ENCODE measurements at places on chromosomes 3 and 15.
A peak's percentile ranks its signal among the peaks of the same experiment; 100 is the strongest.

DNA sequence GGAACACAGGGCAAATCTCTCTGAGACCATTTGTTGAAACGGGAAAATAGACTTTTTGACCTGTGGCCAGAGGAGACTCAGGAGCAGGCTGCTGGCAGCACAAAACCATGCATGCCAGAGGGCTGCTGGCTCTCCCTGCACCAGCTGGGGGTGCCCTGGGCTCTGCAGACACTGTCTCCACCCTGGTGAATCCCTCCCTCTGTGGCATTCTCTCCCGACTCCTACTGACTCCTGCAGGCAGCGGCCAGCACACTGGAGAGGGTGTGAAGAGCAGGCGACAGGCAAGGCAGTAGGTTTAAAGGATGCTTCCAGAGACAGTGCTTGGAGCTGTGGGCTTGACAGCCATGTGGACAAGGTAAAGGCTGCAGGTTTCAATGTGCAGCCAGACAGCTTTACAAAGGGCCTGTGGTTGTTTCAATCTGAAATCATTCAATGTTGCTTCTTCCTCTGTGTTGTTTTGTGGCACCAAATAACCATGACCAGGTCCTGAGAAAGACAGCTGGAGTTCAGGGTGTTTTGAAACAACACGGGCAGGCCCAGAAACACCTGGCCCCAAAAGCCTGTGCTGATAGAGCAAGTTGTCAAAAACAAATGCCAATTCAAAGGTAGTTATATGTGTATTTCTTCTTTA lies 431.0 kb upstream of the ATP10A start:
- no peak for DNase-seq

GRCh38 chr15:39914977-39915376 lies 5.1 kb downstream of the GPR176 start:
- DNase-seq = no peak

- DNase-seq = no peak
Measured at GRCh38 chr3:113927556-113927955, 20.3 kb upstream of the ZDHHC23 start.

- DNase-seq = peak; percentile 4
Measured at GRCh38 chr3:182399978-182400737, 393.1 kb upstream of the ATP11B start.

GRCh38 chr3:35064761-35065160 lies 574.6 kb upstream of the ARPP21 start:
- DNase-seq = no peak

DNA sequence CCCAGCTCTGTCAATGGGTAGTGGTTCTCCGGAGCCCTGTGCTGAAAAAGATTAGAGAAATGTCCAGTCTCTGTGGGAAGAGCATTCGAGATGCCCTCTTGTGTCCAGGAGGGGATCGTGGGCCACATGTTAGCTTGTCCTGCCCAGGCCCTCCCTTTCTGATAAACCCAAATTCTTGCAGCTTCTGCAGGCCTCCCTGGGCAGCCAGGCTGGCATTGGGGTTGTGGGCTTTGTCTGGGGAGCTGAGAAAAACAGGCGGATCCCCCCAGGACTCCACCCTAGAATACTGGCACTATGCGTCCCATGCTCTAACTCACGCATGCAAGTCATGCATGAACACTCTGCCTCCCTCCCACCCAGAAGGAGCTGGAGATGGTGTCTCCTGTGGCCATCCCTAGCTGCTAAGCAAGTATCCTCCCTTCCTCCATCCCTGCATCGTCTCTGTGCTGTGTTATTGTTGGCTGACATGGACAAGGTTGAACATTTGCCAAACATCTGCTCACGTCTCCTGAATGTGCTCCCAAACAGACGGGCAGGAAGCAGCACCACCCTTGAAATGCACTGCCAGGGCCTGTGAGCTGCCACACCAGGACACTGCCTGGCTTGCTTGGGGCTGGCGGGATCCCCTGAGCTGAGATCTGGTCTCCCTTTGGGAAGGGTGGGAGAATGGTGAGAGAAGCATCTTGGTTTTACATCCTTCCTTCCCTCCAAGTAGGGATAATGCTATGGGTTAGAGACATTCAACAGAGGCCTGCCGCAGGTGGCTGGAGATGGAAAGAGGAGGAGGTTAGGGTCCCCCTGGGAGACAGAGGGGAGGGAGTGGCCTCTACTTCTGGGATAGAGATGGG lies 26.5 kb downstream of the CFAP161 start:
- DNase-seq = no peak

GRCh38 chr3:28039234-28039633 lies 202.2 kb upstream of the CMC1 start:
- DNase-seq = no peak

DNA sequence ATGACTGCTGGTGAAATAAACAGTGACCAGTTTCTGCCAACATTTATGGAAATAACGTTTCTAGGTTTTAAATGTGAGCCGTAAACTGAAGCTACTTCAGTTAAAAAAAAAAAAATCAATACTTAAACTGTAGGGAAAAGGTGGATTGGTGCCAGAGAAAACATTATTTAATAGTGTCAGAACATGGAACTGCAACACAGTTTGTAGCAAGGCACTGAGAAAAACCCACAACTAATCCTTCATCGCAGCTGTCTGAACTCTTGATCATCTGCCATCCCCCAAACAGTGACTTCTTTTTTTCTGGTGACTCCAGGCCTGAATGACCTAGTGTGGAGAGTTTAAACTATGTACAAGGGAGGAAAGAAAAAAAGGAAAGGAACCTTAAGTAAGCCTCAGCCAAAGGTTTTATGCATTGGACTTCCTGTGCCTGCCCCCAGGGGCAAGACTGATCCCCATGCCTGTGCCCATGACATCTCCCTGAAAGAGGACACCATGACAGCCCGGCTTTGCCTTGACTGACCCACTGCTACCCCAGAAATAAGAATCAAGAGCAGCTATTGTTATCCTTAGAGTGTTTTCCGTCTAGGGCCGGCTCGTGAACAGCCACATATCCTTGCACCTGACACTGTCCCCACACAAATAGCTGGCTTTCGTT lies 33.1 kb downstream of the CRTAP start:
- DNase-seq = peak; percentile 21

DNA sequence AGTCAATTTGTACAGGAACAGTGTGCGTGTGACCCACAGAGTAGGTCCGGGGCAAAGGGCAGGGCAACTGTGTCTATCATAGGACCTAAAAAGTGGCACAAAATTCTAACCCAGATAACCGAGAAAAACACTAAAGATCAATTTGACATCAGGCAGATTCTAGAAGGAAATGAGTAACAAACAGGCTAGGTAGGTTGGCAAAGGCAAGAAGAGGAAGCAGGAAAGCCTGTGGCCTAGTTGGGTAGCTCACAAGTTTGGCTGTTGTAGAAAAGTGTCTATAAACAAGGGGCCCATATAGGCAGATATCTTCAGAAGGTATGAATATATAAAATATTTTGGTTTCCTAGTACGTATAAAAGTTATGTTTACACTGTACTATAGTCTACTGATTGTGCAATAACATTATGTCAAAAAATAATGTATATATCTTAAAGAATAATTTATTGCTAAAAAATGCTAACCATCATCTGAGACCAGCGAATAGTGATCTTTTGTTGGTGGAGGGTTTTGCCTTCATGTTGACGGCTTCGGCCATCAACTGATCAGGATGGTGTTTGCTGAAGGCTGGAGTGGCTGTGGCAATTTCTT lies 13.3 kb upstream of the OR5K1 start:
- no peak for DNase-seq

DNA sequence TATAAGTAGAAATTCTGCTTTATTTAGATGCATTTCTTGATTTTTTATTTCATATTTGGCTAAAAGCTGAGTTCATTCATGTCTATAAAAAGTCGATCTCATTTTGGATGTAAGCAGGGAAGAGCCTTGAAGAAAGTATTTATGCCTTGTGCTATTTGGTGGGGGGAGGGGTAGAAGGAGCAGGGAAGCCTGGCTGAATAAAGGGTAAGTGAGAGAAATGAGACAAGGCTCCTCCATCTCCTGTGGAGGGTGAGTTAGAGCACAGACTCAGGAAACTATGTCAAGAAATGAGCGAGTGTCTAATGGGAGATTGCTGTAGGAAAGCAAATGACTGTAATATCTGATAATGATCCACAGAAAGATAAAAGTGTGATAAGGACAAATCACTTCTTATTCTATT lies 121.8 kb upstream of the ATP11B start:
- no peak for DNase-seq

GRCh38 chr15:42577514-42578031 lies 2.2 kb downstream of the STARD9 start:
- no peak for DNase-seq

DNA sequence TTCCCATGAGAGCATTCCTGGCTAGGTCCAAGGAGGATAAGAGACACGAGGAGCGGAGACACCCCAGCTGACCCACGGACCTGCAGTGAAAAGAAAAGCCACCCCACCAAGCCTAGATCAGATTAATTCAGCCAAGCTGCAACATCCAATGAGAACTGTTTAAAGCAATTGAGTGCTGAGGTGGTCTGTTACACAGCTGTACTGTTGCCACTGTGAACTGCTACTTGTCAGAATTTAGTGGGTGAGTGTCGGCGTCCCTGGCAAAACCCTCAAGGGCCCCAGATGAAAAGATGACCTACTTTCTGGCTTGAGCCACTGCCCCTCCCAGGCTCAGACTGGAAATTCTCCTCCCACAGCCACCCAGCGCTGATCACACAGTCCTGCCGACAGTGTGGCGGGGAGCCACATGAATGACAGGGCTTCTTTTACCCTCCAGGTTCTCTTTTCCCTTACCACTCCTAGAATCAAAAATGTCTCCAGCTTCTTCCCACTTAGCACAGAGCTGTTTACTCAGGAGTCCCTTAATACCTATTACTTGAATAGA lies 26.4 kb upstream of the KBTBD12 start:
- DNase-seq = no peak

- no peak for DNase-seq
Measured at GRCh38 chr3:129481766-129482332, 41.8 kb downstream of the IFT122 start.

- DNase-seq = no peak
Measured at GRCh38 chr3:28982906-28983305, 298.0 kb upstream of the RBMS3 start.

DNA sequence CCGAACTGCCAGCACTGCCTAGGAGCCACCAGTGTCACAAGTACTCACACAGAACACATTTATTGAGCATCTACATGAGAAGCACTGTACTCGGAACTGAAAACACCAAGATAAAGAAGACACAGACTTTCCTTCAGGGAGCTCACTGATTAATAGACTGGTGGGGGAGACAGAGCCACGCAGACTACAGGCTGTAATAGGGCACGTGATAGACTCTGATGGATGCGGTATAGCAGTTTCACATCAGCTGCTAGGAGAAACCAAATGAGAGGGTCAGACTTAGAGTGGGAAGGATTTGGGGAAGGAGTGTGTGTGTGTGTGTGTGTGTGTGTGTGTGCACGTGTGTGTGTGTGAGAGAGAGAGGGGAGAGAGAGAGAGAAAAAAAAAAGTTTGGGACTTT lies 12.1 kb downstream of the EPHB1 start:
- no peak for DNase-seq
